ENCODE measurements at places on chromosomes 5 and 9. TPM values are rescaled to one million over a fixed set of nuclear protein-coding genes. Genes with fewer than 3 reads are reported as not detected.

- DNase-seq, result no peak
- no peak overlapping the region for H3K27ac ChIP-seq
- H3K4me3 ChIP-seq, result no peak overlapping the region
- H3K36me3 ChIP-seq, result peaks cover 3% of the 10 kb centered on the region
Measured at GRCh38 chr5:111066261-111066938, 5.1 kb upstream of the TSLP start.

DNA sequence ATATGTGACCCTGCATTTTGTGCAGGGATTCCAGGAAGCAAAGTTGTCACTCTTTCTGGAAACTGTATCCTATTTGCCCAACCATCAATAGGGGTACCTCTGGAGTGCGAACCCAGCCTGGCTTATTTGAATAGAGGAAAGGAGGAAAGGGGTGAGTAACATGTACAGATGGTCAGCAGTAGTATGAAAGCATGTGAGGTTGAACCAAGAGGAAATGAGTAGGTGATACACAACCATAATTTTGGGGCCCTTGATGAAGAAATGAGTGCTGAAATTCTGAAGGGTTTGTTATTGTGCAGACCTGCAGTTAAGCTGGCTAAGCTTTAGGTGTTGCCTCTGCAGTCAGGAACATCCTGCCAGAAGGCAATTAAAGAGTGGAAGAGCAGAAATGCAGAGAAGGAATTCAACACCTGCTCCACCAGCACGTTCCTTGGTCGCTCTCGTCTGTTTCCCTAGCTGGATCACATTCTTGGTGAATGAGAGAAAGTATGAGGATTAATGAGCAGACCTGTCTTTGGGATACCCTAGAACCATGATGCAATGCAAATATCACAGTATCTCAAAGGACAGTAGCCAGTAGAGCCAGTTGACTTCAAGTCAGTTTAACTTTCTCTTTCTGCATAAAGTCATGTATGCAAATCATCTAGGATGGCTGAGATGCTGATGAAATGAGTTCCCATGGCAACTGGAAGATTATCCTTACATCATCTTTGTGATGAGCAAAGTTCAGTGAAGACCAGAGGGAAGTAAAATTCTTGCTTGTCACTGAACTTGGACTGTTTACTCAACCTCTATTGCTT is 13.2 kb upstream of the IL12B start:
- peaks cover 32% of the 10 kb centered on the region for H3K4me1 ChIP-seq
- H3K4me3 ChIP-seq, result no peak overlapping the region
- no peaks in the 10 kb centered on the region for H3K27me3 ChIP-seq
- peaks cover 3% of the 10 kb centered on the region for H3K36me3 ChIP-seq
- DNase-seq, result no peak
- H3K27ac ChIP-seq, result no peak overlapping the region

Gene IL33
- not detected for total RNA-seq

- no peak for DNase-seq
- H3K4me3 ChIP-seq, result no peak overlapping the region
- H3K27ac ChIP-seq, result no peak overlapping the region
Measured at GRCh38 chr5:6850106-6850432, 136.8 kb downstream of the TENT4A start.

Gene SUB1
- 325 TPM for total RNA-seq

Data from T-helper 17 cell (primary cell).